ENCODE measurements at places on chromosomes 7 and 10.
A peak's percentile ranks its signal among the peaks of the same experiment; 100 is the strongest.

- DNase-seq: no peak
These were observed 40.2 kb downstream of the CXCL12 start for GRCh38 chr10:44344727-44345126.

DNA sequence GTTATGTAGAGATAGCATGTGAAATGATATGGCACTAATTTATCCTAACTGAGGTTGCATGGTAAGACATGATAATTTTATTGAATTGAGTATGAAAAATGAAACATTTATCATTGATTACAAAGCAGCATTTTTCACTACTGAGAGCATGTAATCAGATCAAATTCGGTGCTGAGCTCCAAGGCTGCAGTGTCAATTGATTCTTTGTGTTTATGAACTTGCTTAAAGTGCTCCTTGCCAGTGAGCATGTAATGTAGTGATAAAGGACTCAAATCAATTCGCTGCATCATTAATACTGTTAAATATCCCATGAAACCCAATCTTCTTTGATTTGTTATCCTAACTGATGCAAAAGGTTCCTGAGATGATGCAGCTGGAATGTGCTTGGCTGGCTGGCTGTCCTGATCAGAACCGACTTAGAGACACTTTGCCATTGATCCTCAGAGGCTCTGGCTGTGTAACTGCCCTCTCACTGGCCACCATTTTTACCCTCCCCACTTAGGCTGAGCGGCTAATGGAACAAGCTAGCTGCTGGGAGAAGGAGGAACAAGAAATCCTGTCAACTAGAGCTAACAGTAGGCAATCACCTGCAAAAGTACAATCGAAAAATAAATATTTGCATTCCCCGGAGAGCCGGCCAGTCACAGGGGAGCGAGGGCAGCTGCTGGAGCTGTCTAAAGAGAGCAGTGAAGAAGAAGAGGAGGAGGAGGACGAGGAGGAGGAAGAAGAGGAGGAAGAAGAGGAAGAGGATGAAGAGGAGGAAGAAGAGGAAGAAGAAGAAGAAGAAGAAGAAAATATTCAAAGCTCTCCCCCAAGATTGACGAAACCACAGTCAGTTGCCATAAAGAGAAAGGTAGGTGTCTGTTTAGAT lies 89.8 kb upstream of the SAMD8 start:
- DNase-seq: no peak

- no peak for DNase-seq
These were observed 123.7 kb downstream of the GALNT17 start for GRCh38 chr7:71255537-71256178.

DNA sequence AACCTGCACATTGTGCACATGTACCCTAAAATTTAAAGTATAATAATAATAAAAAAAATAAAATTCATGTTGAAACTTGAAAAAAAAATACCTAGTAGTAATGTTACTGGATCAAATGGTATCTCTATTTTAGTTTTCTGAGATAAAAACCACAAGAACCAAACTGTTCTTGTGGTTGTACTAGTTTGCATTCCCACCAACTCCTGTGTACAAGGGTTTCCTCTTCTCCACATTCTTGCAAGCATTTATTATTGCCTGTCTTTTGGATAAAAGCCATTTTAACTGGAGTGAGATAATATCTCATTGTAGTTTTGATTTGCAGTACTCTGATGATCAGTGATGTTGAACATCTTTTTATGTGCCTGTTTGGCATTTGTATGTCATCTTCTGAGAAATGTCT lies 177.7 kb downstream of the KIF20B start:
- DNase-seq: no peak

GRCh38 chr10:129058664-129059155 lies 408.3 kb upstream of the MGMT start:
- no peak for DNase-seq

DNA sequence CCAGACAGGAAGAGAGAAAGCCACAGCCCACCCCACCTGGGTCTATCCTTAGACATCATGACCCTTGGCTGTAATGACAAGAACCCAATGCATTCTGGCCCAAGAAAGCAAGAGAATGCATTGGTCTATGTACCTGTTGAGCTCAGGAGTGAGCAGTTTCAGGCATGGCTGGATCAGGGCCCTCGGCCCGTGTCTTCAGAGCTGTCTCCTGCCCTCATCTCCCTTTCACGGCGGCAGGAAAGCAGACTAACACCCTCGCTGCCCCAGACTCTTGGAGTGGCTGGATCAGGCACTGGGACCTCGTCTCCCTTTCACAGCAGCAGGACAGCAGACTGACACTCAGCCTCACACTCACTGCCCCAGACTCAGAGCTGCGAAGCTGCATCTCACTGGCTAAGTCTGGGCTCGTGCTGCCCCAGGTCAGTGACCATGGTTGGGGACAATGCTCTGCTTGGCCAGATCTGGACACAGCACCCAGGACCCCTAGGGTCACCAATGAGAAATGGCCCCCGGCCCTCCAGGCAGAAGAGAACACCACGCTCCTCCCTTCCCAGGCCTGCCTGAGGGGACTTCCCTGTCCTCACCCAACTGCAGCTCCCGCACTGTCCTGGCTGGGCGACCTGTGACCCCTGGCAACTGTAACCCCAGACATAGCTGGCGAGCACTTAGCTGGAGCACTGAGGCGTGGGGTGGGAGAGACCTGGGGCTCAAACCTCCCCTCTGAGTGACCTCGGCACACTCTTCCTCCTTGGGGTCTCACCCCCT lies 12.9 kb upstream of the PDGFA start:
- DNase-seq: no peak

- DNase-seq: no peak
These were observed 90.1 kb downstream of the ZNF365 start for GRCh38 chr10:62464308-62464707.

DNA sequence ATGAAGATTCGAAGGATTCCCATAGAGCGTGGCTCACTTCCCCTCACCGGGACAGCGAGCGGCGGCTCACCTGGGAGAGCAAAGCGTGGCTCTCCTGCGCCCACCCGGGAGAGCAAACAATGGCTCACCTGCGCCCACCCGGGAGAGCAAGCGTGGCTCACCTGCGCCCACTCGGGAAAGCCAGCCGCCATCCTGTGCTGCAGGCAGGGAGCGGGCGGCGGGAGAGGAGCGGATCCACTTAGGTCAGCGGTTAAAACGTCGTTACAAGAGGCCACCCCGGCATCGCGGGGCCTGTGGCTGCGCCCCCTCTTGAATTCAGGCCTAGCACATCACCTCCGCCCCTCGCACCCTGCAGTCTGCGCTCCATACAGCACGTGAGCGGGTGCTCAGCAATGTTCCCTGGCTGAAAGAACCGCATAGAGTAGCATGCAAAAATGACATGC lies 461 bp upstream of the FIGNL1 start:
- peak; percentile 59 for DNase-seq

DNA sequence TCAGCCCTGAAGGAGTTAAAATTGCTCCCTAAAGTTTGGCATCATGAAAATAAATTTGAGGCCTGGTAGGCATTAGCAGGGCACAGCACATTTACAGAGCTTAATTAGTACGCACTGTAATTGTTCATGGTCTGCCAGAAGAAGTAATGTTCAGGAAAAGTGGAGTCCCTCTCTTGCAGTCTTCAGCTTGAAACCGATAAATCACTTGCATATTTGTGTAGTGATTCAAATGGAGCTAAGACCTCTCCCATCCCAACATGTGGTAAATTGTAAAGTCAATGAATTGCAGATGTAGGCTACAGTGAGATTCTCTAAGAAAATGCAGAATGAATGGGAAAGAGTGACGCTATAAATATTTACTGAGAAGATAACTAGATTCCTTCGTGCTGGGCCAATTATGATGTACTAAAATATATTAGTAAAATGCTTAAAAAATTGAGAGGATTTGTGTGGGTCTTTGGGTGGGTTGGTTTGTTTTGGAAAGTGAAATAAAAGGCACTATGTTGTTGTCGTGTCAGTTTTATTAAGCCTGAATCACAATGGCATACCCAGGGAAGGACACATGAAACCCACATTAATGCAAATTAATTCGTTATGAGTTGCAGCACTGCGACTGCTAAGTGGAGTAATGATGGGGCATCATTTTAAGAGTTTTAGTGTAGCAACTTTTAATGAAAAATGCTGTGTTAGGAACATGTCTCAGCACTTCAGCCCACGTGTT lies 8.4 kb downstream of the TCF7L2 start:
- DNase-seq: no peak

- no peak for DNase-seq
These were observed 572.1 kb downstream of the SORCS1 start for GRCh38 chr10:106592396-106592795.

GRCh38 chr7:34073676-34074075 lies 168.3 kb downstream of the BMPER start:
- no peak for DNase-seq

DNA sequence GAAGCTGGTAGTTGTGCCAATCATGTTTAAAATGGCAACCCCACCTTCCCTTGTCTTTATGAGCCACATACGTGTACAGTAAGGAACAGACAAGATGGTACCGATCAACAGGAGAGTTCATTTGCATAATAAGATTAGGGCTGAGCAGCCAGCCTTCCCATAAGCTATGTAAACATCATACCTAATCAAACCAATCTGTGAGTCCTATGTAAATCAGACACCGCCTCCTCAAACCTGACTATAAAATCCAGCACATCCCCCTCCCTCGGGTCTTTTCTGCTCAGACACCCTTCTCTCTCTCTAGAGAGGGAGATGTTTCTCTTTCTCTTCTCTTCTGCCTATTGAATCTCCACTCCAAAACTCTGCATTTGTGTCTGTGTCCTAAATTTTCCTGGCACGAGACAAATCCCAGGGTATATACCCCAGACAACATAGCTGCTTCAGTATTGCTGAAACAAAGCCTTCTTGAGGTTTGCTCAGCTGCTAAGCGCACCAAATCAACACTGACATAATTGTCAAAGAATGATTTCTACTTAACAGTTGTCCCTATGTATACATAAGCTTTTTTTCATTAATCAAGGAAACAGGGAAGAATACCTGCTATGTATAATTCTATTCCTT lies 279.2 kb downstream of the THSD7A start:
- no peak for DNase-seq

DNA sequence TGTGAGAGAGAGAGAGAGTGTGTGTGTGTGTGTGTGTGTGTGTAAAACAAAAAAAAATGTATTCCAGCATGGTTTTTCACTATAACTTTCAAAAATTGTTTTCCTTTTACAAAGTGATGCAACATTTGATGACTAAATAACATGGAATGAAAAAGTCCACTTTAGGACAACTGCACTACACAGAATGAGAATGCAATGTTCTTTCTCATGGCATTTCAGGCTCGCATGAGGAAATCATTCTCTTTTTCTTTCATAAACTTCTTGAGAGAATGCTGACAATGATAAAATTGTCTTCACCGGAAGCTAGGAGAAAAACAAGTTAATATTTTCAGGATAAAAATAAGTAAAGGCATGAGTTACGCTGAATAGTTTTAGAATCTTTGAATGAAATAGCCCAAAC lies 53.7 kb downstream of the SLC16A12 start:
- DNase-seq: no peak

GRCh38 chr7:37212556-37212955 lies 236.1 kb downstream of the ELMO1 start:
- no peak for DNase-seq

- no peak for DNase-seq
These were observed 48.6 kb upstream of the MKI67 start for GRCh38 chr10:128174581-128175559.

GRCh38 chr7:12504149-12504548 lies 66.4 kb upstream of the SCIN start:
- DNase-seq: no peak

DNA sequence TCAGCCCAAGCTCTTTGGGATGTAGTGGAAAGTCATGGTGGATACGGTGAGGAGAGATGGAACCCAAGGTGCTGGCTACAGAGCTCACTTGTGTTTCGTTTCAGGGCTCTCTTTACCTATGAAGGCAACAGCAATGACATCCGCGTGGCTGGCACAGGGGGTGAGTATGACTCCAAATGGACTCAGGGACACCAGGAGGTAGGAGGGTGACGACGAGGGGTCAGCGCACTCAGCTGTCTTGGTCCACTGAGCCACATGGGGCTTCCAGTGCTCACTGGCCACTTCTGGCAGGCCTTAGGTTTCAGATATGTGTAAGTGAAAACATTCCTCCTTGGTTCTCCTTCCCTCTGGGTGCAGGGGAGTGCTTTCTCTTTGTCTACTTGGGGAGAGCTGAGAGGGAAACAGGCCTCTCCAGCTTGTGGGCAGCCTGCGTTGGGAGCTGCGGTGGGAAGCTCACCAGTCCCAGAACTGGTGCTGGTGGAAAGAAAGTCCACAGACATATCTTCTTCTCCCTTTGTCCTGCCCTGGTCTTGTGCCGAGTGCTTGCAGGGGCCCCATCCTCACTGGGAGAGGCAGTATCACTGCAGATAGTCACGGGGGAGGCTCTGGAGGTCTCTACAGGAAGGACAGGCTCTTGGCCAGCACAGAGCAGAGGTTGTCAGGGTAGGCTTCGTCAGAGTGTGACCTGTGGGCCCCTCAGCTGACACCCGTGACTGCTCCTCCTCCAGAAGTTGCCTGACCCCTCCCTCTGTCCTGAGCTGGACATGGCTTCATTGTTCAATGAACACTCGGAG lies 5.8 kb downstream of the DBNL start:
- DNase-seq: no peak

DNA sequence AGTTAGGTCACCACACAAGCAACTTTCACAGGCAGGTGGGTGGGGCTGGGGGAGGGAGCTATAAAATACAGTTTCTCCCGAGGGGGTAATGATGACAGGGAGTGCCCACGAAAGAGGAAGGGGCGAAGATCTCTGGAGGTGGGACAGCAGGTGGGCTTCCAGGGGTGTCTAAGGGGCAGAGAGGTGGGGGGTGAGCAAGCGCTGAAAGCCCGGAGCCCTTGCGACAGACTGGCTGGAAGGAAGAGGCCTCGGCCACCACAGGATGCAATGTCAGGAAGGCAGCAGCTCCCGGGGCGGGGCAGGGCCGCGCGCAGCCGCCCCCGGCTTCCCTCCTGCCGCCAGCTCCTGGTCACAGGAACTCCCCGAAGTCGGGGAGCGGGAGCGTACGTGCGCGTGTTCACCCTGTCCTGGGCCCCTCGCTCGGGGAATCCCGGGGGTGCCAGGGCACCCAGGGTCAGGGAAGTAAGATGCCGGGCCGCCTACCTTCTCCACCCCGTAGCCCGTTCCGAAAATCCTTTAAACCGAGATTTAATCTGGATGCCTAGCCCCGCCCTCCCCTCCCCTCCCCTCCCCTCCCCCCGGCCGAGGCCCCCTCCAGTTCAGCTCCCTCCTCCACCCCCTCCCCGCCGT lies 105.2 kb upstream of the PPIF start:
- DNase-seq: no peak

DNA sequence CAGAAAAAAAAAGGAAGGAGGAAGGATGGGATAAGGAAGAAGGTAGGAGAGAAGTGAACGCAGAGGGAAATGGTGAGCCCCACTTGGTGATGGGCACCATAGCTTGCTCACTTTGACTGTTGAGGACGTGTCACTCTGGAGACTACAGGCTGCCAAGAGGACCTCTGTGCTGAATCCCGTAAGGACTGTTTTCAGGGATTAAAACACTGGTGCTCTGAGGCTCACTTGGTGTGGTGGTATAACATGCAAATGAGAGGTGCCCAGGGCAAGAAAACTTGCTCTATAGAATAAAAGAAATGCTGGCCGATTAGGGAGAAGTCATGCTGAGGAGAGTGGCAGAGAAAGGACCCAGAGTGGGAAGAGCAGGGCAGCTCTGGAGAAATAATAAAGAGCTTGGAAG lies 5.3 kb upstream of the IL2RA start:
- DNase-seq: no peak
